ENCODE measurements at places on chromosomes 13 and 19.

- DNase-seq, result no peak
These were observed 12.9 kb downstream of the PSPC1 start for GRCh38 chr13:19769854-19770253.

- no peak for DNase-seq
These were observed 489.7 kb downstream of the COG6 start for GRCh38 chr13:40145139-40145538.

DNA sequence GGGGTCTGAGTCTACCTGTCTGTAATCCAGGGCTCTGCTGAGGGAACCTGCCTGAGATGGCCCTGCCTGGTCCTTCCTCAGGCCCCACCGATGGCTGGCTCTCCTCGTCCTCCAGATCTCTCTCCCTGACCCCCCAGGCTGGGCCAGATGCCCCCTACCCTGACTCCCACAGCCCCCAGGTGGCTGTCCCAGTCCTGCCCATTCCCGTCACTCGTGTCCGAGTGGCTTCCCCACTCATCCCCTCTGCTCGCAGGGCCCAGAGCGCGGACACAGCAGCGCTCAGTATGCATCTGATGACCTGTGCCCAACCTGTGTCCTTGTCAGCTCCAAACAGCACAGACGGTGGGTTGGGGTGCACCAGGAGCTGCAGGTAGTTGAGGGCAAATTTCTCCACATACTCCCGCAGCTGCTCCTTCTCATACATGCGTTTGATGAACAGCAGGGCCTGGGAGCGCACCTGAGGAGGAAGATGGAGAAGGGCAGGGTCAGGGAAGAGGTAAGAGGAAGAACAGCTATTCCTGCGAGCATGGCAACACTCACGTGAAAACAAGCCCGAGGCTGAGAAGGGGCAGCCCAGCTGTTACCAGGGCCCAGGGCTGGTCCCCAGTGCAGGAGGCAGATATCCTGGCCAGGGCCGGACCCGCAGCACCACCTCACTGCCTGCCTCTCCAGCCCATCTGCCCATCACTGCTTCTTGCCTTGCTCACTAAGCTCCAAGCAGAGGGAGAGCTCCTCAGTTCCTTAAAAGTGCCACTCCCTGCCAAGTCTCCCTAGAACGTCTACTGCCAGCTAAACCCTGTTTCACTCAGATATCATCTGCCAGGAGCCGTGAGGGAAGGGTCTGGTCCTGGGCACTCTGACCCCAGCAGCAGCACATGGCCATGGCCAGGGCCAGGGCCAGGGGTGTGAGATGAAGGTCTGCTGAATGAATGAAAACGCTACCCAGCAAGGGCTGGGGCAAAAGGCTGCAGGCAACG, 11.1 kb upstream of the RSPH6A start:
- no peak for DNase-seq

- no peak for DNase-seq
These were observed 9.7 kb upstream of the CERS1 start for GRCh38 chr19:18905513-18906236.

DNA sequence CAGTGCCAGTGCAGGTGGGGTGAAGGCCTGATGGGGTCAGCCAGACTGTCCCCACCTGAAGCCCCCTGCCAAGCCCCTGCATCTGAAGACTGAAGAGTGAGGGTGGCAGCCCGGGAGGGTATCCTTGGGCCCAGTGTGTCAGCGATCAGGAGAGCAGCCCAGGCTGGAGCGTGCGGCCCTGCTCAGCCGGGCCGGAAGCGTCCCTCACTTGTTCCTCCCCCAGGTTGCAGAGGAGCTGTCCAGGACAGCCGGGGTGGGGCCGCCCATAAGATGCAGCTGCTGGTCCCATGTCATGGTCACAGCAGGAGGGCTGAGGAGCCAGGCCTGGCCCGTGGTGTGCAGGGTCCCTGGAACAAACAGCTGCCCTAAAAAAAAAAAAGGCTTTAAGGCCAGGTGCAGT, 55.4 kb downstream of the KDM4B start:
- DNase-seq, result no peak

- no peak for DNase-seq
These were observed 147.4 kb downstream of the ABCC4 start for GRCh38 chr13:95153647-95154412.

DNA sequence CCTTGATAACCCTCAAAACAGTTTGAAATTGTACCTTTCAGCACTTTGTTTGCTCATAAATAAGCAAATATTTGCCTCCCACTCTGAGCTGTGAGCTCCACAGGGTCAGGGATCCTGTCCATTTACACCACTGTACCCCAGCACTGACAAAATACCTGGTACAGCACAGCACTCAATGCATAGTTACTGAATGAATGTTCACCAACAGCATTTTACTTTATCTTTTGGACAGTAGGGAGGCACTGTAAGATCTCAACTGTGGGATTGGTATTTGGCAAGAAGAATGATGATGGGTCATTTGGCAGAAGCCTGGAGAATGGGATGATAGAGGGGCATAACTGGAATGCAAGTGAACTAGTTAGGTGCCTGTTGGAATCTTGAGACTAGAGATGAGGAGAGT, 127.2 kb upstream of the ARGLU1 start:
- DNase-seq, result no peak

GRCh38 chr19:19278315-19278714, 5.2 kb upstream of the TM6SF2 start:
- DNase-seq, result peak; percentile 94

- DNase-seq, result no peak
These were observed 185.3 kb upstream of the ARGLU1 start for GRCh38 chr13:106753251-106753650.

DNA sequence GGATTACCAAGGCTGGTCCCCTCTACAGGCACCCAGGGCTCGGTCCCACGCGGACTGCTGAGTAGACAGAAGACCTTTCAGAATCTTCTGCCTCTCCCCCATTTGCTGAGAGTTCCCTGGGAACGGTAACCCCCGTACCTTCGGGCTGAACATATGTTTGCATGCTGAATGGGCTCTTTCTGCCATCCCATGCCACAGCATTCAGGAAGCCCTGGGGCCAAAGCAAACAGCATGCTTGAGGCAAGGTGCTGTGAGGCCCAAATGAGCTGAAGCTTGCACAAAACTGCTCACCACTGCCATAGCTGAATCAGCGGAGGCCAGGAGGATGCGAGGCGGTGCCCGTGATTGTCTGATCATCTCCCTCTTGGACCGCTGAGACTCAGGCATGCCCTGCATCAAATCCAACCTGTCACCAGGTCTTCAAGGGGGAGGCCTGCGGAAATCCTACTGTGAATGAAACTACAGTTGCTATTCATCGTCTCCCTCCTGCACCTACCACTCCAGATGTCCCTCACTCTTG, 16.3 kb upstream of the C19orf12 start:
- DNase-seq, result no peak

DNA sequence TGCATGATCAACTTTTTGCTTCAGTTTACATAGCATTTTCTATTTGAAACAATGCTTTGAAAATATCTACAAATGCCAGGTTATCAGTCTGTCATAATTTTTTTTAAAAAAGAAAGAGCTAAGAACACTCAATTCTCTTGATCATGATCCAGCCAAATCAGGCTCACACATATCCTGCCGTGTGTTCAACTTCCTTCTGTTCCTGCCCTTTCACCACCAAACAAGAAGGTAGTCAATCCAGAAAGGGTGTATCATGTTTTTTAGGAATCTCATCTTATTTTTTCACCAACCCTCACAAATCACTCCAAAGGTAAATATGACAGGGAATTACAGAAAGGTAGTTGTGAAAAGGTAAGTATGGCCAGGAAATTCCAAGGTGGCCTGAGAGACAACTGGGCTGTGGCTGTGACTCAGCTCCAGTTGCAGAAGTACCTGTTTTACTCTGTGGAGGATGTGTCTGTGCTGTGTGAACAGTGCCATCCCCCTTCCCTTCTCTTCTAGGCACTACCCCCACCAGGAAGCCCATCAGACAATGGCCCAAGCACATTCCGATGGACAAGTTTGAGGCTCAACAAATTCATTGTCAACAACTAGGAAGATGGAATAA, 138.8 kb upstream of the GJB6 start:
- DNase-seq, result no peak

DNA sequence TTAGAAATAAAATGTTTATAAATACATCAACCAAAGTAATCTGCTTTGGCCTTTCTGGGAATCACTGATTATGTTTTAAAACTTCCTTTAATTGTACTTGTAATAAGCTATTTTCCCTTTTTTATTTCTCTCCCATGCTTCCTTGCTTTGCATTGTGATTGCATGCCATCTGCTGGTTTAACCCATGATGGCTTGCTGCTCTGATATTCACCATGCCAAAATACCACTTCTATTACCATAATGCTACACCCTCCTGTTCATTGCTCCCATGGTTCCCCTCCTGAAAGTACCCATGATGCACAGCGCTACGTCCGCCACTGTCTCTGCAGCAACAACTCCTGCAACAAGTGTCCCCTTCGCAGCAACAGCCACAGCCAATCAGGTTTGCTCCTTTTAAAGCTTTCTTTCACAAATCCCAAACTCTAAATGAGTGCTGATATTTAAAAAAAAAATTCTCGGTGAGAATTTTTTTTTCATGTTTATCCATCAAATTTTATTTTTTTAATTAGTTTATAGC, 67.7 kb upstream of the RAP2A start:
- DNase-seq, result no peak

DNA sequence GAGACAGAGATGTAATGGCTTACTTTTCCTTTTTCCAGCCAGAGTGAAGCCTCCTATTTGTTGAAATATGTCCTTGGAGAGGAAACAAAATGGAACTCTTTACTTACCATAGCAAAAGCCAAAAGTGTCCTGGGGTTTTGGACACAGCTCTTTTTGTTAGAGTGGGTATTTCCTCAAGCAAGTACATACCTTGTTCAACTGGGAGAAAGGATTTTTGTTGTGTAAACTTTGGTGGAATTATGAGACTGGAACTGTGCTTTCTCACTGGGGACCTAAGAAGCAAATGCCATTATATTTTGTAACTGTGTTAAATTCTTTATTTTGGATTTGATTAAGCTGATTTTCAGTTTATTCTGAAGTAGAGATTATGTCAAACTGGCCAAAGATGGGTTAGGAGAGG, 58.4 kb downstream of the CYSLTR2 start:
- DNase-seq, result no peak

DNA sequence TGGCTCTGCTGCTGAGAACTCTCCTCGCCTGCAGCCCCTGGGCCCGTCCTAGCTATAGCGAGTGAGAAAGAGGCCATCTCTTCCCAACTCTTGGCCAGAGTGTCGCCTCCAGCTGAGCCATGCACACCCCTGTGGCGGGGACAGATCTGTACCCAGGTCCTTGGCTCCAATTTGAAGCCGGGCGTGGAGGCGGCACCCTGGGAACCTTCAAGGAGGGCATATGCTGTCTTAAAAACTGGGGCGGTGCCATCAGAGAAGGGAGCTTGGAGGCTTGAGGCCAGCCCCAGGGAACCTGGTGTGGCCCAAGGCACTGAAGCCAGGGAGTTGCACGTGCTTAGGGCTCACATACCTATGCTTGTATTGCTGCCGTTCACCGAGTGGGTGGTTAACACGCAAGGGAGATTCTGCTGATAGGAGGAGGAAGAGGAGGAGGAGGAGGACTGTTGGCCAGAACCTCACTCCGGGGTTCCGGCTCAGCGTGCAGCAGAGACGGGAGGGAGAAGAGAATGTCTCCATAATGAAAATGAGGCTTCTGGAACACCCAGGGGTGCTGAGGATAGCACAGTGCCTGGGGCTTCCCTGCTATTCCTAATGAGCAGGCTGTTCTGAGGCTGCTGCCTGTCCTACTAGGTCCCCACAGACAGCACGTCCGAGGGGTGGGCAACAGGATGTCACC, 40.7 kb downstream of the COMP start:
- DNase-seq, result no peak

GRCh38 chr19:30734669-30735068, 362.5 kb downstream of the ZNF536 start:
- no peak for DNase-seq

DNA sequence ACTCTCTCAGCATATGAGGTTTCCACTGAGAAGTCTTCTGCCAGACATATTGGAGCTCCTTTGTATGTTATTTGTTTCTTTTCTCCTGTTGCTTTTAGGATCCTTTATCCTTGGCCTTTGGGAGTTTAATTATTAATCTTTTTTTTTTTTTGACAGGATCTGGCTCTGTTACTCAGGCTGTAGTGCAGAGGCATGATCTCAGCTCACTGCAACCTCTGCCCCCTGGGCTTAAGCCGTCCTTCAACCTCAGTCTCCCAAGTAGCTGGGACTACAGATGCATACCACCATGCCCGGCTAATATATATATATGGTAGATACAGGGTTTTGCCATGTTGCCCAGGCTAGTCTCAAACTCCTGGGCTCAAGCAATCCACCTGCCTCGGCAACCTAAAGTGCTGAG, 6.6 kb upstream of the CYP4F3 start:
- no peak for DNase-seq

DNA sequence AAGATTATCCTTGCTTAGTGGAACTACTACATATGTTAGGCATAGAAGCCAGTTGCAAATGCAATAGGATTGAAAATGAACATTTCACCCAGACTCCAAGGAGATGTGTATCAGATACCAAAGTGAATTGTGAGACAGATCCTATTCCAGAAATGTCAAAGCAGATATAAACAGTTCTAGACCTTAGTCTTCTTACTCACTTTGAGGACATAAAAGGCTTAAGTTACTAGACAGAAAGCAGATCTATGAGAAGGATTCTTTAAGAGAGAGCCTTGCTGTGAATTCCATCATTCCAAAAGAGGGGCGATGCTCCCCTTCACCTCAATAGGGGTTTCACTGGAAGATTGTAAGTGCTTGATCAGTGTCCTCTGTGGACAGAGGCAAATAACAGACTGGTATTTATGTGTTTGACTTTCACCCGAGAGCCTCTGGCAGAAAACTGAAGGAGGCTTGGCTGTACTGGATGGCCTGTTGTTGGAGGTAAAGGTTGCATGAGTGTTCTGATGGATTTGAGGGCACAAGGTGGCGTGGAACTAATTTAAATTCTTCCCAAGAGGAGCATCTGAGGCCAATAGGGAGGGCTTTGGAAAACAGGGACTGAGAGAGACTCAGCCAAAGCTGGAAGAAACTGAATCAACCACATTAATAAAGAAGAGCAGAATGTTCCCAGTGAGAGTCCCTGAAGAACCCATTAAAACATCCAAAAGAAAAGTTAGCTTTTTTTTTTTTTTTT, 194.8 kb downstream of the DCLK1 start:
- DNase-seq, result no peak

- DNase-seq, result no peak
These were observed 6.5 kb downstream of the ZNF671 start for GRCh38 chr19:57720878-57721277.

GRCh38 chr19:3591876-3592613, 6.8 kb downstream of the GIPC3 start:
- no peak for DNase-seq

- no peak for DNase-seq
These were observed 34.9 kb downstream of the TNFSF13B start for GRCh38 chr13:108304170-108305016.

DNA sequence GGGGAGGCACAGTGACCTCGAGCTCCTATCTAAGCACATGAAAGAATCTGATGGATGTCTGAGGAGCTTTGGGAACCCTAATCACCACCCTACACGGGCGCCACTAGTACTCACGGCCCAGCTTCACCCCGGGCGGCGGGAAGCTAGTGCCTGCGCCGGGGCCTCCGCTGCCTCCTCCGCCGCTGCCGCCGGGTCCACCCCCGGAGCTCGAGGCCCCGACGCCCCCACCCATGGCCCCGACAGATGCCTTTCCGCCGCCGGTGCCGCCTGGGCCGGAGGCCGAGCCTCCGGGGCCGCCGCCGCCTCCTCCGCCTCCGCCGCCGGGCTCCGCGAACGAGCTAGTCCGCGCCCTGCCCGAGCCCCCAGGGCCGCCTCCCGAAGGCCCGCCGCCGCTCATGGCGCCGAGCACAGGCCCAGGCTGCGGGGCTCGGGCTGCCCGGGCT, 312 bp downstream of the GSK3A start:
- no peak for DNase-seq

GRCh38 chr13:45690636-45691035, 11.5 kb upstream of the CBY2 start:
- DNase-seq, result no peak
